ENCODE measurements at places on chromosomes 5 and 9.

- DNase-seq = peak; percentile 10
Observed at GRCh38 chr5:81779916-81780266, 29.0 kb upstream of the SSBP2 start.

- DNase-seq = no peak
Observed at GRCh38 chr9:70861376-70861775, 260.0 kb downstream of the TRPM3 start.

- DNase-seq = no peak
Observed at GRCh38 chr9:117772960-117773359, 68.8 kb downstream of the TLR4 start.

DNA sequence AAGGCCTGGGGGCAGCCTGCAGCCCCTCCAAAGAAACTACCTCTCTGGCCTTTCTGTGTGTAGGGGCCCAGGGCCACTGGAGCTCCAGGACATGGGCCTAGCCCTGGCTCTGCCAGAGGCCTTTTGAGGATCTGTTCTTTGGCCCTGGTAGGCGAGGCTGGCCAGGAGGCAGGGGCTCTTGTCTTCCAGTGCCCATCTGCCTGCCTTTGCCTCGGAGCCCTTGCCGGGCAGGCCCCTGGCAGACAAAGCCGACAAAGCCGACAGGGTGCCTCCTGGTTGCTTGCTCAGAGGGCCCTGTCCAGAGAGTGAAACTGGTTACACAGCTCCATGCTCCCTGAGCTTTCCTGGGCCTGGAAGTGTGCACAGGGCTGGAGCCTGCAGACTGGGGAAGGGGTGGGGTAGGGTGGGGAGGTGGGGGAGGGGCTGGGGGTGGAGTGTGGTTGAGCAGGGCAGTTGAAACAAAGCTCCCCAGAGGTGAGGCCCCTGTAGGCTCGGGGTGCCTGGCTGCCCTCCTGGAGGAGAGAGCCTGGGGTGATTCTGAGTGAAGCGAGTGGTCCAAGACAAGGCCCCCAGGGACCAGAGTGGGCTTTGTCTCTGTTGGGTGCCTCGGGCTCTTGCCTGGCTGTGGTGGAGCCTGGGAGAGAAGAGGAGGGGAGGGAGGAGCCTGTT is 29.3 kb downstream of the PTPA start:
- DNase-seq = no peak

DNA sequence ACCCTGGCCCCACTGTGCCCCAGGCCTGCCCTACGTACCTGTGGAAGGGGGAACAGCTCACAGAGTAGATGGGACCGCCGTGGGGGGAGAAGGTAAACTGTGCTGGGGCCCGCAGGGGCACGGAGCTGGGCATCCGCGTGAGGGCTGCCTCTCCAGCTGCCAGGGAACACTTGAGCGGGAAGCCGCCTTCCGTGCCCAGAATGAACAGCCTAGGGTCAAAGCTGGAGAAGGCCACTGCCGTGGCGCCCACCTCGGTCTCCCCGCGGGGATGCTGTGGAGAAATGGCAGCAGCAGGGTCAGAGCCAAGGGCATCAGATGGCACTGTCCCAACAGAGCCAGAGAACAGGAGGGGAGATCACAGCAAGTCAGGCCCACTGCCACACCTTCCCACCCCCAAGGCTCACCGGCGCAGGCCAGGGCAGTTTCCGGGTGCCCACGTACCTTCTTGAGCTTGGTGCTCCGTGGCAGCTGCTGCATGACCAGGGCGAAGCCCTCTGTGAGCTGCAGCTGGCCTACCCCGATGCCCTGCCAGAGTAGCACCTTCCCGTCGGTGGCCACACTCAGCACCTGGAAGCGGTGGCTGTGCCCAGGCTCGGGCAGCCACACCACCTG is 21.9 kb downstream of the DYNC2I2 start:
- DNase-seq = no peak

GRCh38 chr9:19512103-19512832 is 103.5 kb downstream of the ACER2 start:
- DNase-seq = no peak

- no peak for DNase-seq
Observed at GRCh38 chr9:108639696-108640095, 216.1 kb downstream of the ACTL7B start.

- no peak for DNase-seq
Observed at GRCh38 chr9:123642291-123643278, 286.6 kb downstream of the CRB2 start.

DNA sequence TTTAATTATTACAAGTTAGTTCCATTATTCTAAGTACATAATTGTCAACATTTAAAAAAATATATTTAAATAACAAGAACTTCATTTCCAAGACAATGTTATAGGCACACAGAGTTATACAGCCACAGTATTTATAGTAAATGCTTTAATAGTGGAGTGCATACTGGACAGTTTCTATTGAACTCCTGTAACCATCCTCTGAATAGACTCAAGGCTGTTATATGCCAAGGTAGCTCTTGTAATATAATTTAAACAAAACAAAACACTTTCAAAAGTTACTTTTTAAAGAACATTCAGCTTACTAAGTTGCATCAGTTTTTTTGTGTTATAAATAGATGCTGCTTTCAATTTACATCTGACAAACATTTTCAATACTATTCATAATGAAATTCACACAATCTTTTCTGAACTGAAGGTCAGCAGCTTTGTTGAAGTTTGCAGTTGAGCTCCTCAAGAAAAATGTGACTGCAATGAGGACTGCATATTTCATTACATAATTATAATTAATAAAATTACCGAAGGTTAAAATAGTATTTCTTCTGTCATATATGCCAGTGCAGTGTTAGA is 549.9 kb upstream of the CYLC2 start:
- DNase-seq = no peak

GRCh38 chr5:175642998-175643397 is 14.9 kb upstream of the HRH2 start:
- no peak for DNase-seq

DNA sequence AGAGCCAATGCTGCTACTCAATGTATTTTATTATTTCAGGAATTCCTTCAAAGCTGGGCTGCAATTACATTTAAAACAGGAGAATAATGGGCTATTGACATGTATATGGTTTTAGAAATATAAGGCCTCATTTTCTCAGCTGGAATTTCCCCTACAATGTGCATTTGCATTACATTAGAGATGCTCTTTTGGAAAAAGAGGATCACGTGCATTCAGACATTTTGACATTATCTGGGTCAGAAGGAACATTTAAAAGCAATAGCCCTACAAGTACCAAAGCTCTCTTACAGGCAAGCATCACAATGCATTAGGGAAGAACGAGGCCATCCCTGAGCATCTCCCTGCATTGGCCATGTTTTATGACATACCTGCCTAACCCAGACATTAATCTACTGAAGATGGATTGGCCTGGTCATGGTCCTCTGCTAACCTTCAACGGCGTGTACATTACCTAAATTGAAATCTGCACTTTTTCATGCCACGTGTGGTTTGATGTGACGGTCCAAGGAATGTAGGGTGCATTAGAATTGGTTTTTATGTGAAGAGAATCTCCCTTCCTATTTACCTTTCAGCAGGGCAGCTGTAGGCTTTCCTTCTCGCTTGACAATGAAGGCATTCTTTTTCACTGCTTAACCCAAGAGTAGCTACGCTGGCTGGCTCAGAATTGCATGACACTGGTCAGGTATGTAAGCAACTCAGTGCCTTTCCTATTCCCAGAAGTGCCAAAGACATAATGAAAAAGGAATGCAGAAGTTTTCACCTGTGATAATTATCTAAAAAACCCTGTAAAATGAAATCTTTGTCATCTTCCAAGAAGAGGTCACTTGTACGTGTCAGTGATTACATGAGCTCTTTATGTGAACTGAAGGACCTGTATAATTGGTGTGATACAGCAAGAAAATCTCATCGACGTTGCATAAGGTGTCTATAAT is 212.3 kb upstream of the MPDZ start:
- no peak for DNase-seq

- DNase-seq = no peak
Observed at GRCh38 chr9:92617195-92617813, 52.6 kb downstream of the IPPK start.

- peak; percentile 30 for DNase-seq
Observed at GRCh38 chr5:151772029-151772845, 483 bp downstream of the G3BP1 start.

DNA sequence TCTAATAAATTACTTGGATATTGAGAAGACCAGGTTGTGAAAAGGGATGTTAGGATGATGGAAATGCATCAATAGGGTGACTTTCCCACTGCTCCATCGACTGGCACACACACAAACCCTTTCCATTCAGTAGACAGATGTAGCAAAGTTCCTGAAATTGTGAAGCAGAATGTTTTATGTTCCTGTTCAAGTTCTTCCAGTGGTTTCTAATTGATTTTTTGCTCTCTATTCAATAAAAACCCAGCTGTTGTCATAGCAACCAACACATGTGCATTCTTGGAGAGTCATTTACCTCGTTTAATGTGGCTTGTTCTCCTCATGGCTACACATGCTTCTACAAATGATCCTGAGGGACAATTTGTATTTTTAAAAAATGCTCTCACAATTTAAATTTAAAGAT is 244.6 kb downstream of the RAB3C start:
- DNase-seq = no peak

DNA sequence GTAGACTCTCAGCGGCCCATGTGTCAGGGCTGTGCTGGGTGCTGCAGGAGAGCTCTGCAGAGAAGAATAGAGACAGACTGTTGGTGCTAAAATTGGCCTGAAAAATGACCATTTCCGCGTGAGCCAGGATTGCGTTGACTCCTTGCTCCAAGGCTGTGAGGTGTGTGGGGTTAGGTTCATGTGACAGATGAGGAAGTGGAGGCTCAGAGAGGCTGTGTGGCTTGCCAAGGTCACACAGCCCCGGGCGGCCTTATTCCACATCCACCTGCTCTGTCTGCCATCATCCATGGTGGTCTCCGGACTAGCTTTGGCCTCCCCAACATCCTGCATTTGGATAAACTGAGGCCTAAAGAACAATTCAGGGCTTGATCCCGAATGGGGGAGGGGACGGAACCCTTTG is 15.2 kb downstream of the NEK6 start:
- DNase-seq = no peak

- no peak for DNase-seq
Observed at GRCh38 chr5:102670224-102670836, 84.8 kb upstream of the PAM start.

DNA sequence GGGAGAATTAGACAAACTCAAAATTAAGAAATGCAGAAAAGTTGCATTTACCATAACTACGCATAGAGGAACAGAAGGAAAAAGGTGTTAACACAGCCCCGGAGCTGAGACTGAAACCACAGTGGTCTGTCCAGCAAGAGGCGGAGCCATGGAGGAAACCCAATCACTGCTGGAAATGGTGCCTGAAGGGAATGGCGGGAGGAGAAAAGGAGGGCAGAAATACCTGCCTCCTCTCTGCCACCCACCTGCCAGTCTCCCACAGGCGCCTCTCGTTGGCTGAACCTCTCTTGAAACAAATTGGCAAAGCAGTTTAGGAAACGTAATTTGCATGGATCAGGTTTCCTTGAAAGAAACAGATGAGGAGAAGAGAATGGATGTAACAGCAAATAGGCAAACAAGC is 9.7 kb upstream of the PRKACG start:
- no peak for DNase-seq

- DNase-seq = no peak
Observed at GRCh38 chr5:102815084-102815483, 60.0 kb downstream of the PAM start.

- DNase-seq = no peak
Observed at GRCh38 chr5:31113101-31113500, 80.4 kb upstream of the CDH6 start.

DNA sequence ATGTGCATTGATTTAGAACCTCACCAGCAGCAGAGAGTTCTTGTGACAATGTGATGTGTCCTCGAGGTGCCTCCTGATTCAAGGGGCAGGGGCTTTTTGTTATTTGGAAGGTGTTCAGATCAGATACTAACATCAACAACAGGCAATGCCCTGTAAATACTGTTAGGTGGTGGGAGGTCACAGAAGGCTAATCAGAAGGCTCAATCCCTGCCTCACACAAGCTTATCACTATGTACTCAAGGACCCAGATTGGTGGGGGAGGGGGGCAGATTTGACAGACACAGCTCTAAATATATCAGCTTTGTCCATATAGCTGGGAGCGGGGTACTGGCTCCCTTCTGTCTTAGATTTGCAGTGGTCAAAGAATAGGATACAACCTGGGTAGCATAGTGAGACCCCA is 2.6 kb downstream of the FRMPD1 start:
- no peak for DNase-seq

GRCh38 chr5:12023614-12024241 is 119.5 kb upstream of the CTNND2 start:
- no peak for DNase-seq

- DNase-seq = peak; percentile 6
Observed at GRCh38 chr5:176447591-176447977, 601 bp upstream of the FAF2 start.

DNA sequence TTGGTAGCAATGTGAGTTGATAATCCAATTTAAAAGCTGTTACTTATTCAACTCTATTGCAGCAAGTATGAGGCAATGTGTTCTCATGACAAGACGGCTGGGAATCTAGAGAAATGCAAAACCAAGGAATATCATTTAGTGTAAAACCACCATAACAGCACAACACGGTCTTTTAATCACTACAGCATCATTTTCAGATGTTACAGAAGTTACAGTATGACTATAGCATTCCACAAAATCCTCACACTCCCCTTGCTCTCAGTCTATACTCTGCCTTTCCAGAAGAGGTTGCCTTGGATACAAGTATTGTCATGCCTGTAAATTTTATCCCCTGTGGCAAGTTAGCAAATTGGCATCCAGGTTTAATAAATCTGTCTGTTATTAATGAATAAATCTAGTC is 28.6 kb upstream of the TAS2R1 start:
- DNase-seq = no peak

- DNase-seq = no peak
Observed at GRCh38 chr9:137544176-137544760, 5.9 kb downstream of the PNPLA7 start.

DNA sequence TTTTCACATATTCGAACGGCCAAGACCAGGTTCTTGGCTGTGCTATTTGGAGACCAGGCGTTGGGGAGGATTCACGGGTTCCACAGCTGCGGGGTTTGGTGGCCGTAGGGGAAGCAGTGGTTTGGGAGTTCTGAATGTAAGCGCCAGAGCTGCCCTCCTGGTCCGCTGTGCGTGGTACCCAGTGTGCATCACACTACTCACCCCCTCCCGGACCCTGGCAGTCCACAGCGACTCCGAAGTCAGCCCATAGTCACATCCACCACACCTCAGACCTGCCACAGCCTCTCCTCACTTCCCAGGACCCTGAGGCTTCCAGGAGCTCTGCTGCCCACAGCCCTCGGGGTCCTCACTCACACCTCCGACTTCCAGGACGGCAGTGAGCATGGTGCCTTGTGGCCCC is 26.8 kb downstream of the AMBP start:
- no peak for DNase-seq

GRCh38 chr9:4171261-4171900 is 128.5 kb downstream of the GLIS3 start:
- DNase-seq = no peak

DNA sequence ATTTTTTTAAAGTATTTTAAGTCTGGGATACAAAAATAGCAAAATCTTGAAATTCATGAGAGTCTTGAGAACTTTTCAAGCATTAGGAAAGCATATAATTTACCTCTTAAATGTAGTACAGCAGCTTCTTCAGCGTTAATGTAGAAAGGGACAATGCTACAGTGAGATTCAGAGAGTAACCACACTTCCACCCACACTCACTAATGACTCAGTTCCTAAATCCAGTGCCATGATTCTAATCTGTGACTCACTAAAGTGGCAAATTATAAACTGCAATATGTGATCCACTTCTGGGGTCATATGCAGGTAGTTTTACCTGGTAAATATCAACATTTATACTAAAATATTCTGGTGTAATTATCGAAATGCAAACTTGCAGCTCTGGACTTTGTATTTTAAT is 434.5 kb upstream of the TUSC1 start:
- no peak for DNase-seq

- DNase-seq = no peak
Observed at GRCh38 chr9:104750185-104750767, 2.8 kb downstream of the NIPSNAP3A start.
